ENCODE measurements at places on chromosomes 13 and 19.

DNA sequence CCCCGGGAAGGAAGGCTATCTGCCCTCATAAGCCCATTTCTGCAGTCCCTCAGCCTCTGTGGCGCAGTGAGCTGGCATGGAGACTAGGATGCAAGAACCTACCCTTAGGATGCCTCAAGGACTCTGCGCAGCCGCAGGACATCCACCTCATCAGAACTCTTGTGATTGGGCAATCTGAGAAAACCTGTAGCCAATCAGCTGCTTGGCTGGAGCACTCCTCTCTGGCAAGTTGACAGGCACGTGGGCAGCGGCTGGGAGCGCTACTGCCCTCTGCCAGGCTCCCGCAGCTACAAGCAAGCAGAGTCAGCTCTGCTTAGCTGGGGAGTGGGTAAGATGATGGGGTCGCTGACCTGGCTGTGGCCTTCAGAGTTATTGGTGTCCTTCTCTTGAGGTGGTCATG, 1.5 kb upstream of the ECSIT start:
- DNase-seq = no peak

DNA sequence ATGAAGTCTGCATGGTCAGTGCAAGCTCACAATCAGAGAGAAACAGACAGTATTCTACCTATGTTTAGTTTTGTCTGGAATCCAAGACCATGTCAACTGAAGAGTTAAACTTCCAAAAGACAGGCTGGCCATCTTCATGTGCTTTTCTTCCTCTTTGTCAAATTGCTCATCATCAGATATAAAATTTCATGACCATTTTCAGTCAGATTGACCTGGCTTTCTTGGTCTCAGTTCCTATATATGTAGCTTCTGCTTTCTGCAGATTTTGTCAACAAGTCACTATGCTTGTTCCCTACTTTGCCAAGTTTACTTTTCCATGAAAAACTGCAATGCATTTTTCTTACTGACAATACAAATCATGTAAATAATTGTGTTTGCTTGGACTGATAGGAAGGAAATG, 13.9 kb downstream of the SLC46A3 start:
- DNase-seq = no peak

DNA sequence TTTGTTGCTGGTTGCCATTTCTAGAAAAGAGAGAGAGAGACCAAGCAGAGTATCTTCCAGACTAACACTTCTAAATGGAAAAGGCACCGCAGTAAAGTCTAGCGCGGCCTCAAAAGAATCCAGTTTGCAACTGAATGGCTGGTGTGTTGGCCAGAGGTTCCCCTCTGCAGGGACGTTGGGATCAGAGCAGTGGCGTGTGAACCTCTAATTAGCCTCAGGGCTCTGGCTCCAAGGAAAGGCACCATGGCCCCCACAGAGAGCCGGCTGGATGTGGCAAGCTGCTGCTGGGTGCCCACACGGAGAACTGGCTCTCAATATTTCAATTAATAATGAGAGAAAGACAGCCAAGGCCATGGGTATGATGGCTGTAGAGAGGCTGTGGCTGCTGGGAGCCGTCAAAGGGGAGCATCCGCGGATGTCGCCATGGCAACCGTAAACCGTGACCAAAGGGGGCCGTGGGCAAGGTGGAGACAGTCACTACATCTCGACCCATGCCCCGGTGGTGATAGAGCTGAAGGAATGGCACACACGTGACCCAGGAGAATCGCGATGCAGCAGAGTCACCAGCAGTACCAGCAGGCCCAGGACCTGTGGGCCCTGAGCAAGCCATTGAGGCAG, 9.5 kb downstream of the VSTM2B start:
- no peak for DNase-seq

DNA sequence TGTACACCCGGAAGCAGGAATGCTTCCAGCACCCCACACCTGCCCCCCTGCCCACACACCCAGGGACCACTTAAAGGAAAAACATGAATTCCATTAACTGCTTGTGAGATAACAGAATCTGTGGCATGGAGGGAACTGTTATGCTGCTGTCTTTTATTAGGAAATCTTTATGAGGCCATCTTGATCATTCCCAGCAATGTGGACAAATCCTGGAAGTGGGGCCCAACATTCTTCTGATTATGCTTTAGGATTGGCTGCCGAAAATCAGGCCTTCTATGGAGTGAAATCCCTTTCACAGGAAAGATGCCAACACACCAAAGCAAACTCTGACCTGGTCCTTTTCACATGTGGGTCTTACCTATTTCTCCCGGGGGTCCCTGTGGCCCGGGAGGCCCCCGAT, 114.5 kb downstream of the COL4A1 start:
- DNase-seq = no peak

DNA sequence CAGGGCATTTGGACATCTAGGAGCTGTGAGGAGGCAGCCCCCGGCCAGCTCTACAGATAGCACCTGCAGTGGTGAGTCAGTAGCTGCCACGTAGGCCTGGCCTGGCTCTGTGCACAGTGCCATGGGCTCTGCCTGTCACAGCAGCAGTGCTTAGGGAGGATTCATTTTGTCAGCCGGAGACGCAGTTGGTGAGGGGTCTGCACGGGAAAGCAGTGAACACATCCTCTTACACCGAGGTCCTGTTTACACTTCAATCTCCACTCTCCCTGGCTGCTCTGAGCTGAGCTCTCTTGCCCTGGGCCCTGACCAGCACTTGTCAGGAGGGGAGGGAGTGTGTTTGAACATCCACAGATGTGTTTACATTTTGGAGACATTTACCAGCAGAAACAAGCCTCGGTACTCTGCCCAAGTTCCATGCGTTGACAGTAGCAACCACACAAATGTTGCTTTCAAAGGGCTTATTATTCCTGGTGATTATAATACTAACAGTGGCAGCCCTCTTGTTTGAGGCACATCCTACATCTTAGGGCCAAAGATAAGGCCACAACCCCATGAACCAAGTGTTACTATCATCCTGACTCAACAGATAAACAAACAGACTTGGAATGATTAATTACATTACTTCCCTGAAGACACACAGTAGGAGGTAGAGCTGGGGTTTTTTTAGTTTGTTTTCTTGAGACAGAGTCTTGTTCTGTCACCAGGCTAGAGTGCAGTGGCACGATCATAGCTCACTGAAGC, 148.9 kb downstream of the USP12 start:
- no peak for DNase-seq

GRCh38 chr19:54156953-54157352, 2.6 kb downstream of the LENG1 start:
- DNase-seq = no peak

DNA sequence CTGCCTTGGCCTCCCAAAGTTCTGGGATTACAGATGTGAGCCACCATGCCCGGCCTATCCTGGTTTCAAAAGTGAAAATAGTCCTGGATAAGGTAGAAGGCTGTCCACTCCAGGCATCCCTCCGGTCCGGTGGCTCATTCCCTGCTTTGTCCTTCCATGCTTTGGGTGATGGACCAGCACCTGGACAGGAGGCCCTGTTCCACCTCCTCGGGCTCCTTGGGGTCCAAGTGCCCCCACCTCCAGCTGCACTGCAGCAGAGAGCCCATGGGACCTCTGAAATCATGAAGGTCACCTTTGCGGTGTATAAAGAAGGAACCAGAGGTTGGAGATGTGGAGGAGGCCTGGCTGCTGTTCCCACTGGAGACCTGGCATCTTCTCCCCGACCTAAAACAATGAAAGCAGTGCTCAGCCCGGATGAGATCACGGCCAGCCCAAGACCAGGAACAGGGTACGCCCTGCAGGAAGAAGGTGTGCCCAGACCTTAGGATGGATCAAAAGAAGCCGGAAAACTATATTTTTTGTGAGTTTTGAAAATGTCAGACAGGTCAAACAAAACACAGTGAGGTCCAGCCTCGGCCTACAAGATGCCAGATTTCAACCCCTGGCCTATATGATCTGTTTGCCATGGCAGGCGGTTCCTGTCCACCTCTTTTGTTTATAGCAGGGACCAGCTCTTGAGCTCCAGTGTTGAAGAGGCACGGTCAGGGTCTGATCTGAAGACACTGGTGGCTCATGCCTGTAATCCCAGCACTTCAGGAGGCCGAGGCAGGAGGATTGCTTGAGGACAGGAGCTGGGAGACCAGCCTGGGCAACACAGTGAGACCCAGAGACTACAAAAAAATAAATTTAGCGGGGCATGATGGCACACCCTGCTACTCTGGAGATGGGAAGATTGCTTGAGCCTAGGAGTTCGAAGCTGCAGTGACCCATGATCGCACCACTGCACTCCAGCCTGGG, 5.8 kb downstream of the LSR start:
- no peak for DNase-seq

DNA sequence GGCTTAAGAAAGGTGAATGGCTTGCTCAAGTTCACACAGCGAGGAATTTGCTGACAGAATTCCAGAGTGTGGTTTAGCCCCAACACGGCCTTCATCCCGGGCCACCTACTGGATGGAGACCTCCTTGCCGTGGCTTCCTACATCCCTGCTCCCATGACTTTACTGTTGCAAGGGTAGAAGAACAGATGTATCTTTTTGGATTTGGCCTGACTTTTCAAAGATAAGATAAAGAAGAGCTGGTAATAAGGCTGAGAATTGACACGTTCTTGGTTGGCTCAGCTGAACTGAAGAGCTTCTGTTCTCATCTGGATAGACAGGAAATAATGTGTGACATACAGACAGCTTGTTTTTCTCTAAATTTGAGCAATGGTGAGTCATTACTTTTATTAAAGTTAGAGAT, 113.1 kb downstream of the KLF5 start:
- no peak for DNase-seq

DNA sequence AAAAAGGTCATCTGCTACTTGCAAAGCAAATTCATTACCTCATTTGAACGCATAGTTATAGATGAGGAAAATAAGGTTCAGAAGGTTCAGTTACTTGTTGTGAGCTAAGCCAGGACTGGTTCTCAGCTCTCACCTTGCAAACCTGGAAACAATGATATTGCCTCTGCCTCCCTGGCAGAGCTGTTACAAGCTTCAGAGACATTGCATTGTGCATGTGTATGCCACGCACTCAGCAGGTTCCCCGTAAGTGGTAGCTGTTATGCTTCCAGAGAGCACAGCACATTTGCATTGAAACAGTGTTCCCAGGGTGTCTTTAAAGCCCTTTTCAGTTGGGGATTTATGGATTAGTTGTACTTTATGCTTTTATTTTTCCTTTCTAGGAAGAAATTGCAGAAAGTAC, 80.6 kb downstream of the DGKH start:
- DNase-seq = no peak

DNA sequence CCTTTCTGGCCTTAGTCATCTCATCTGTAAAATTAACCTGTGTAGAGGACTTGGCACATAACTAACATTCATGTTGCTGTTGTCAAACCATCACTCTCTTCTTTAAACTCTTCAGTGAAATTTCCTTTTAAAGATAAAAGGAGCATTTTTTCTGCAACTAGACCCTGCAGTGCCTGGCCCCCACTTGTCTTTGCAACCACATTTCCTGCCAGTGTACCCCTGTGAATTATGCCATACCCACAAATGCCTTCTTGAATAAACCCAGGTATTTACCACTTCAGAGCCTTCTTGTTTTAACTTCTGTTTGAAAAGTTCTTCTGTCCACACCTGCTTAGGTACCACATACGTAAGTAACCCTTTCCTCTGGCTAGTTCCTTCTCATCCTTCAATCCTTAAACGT, 118.8 kb downstream of the CDK8 start:
- DNase-seq = no peak

GRCh38 chr13:106523576-106523975, 11.9 kb downstream of the EFNB2 start:
- DNase-seq = no peak

DNA sequence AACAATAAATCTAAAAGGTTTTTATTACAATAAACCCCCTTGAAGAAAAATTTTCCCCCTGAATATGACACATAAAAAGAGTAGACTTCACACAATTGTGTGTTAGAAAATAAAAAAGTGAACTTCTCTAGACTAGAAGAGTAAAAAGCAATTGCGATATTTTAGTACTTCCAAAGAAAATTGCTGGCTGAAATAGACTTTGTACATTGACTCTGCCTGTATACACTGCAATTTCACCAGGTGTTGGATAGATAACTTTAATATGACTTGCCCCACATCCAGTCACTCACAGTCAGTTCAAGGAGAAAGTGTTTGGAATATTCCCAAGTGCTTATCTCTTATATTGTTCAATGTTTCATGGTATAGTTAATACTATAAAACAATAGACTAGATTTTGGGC, 1780.1 kb upstream of the PCDH20 start:
- no peak for DNase-seq

GRCh38 chr13:27919934-27920676, at the start of gene PDX1:
Gene PDX1, plus strand, starts transcription at chr13:27920000. Its CDS starts 139 bp downstream, at chr13:27920139.
- DNase-seq = no peak

- DNase-seq = no peak
Observed at GRCh38 chr13:99737481-99738245, 233.9 kb downstream of the ZIC5 start.

- no peak for DNase-seq
Observed at GRCh38 chr13:97026531-97027161, 32.4 kb upstream of the OXGR1 start.

GRCh38 chr13:105971738-105972137, 563.7 kb downstream of the EFNB2 start:
- DNase-seq = no peak

- DNase-seq = no peak
Observed at GRCh38 chr13:101140936-101141335, 275.4 kb downstream of the NALCN start.

- DNase-seq = no peak
Observed at GRCh38 chr13:46492946-46493345, 60.0 kb upstream of the LRCH1 start.

GRCh38 chr13:46934749-46935148, 37.9 kb upstream of the HTR2A start:
- no peak for DNase-seq

GRCh38 chr13:28529836-28530235, 34.9 kb upstream of the FLT1 start:
- DNase-seq = no peak

GRCh38 chr19:55703790-55704215, 28.8 kb downstream of the EPN1 start:
- DNase-seq = peak; percentile 22

DNA sequence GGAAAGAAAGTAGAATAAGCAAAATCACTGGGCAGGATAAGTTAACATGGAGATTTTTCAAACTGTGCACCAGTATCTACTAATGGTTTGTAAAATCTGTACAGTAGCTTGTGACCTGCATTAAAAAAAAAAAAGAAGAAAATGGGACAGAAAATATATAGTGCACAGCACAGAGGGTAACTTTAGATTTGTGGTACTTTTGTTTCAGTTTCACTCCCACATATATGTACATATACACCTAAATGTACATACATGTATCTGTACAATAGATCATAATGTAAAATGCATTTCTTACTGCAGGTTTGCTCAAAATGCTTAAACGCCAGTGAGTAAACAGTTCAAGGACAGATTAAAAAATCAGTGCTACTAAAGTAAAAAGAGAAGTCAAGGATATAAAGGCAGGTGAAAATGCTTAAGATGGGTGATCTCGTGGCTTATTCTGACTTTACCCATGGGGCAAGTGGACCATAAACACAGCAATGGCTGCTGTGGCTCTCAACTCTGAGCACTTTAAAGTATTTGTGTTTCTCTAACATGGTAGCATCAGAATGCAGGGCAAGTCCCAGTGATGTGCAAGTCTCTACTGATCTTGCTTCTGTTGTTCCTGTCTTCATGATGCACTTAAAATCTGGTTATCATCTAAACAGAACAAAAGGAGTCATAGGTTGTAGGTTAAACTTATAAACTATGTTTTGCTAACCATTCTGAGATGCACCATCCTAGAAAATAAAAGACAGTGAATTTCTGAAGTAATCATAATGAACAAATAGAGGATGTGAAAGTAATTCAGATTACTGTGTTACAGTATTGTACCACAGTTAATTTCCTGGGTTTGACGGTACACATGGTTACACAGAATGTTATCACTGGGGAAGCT, 112.3 kb downstream of the MIPEP start:
- DNase-seq = no peak

GRCh38 chr19:37991841-37992248, 84.8 kb downstream of the SIPA1L3 start:
- DNase-seq = no peak

GRCh38 chr13:51004918-51005460, 95.4 kb downstream of the RNASEH2B start:
- no peak for DNase-seq
